AML-193 (cell line): ENCODE measurements at places on chromosomes 12 and 14.

GRCh38 chr12:6914246-6914946 lies at the start of gene ENO2:
Gene ENO2 (plus strand): TSS chr12:6914580. CDS start chr12:6915833, 1,253 bp downstream.
- DNase-seq = no peak

DNA sequence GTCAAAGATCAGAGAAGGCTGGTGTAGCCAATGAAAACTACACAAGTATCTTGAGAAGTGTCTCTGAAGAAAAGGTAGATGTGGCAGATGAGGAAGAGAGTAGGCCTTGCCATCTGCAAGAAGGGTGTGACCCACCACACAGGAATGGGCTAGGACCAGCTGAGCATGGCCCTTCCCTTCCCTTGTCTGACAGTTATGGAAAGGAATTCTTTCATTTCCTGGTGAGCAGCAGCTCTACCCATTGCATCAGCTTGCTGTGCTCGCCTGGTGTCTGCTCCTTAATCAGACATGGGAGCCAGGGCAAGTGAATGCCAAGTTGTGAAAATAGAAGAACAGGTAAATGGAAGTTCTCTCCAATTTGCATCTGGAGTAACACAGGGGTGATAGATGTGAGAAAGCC lies 145.2 kb upstream of the KRR1 start:
- no peak for DNase-seq

DNA sequence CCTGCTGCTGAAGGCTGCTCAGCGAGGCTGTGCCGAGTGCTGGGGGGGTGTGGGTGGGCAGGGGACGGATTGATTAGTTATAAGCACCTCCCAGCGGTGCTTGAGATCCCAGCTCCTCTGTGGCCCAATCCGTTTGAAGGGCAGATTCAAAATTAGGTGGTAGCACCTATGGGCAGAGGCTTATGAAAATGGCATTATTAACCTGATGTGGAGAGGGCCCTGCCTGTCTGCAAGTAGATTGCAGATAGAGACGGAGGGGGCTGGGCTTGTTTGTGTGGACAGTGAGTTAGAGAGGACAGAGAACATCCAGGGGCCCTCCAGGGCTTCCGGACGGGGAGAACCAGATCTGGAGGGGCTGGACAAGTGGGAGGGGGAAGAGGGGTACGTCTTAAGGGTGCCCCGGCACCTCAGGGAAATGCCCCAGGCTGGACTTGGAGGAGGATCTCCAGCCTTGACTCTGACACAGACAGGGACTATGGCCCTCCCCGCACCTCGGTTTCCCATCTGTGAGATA lies at the start of gene RTL1:
Gene RTL1, minus strand, starts transcription at position 51 of the 514 bp plus-strand sequence. CDS start 18,934 bp downstream, outside the sequence.
- DNase-seq = no peak

GRCh38 chr12:114479831-114480230 lies 73.9 kb upstream of the TBX5 start:
- DNase-seq = no peak

- no peak for DNase-seq
Observed at GRCh38 chr14:77339407-77339806, 18.6 kb downstream of the GSTZ1 start.

DNA sequence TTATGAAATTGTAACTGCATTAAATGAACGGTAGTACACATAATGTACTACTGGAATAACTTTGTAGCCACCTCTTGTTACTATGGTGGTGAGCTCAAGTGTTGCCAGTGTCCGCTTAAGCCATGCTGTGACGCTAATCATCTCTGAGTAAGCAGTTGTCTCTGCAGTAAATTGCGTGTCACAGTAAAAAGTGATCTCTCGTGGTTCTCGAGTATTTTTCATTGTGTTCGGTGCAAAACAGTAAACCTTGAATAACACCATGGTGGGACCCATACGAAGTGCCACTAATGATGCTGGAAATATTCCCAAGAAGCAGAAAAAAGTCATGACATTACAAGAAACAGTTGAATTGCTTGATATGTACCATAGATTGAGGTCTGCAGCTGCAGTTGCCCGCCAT lies 524.8 kb downstream of the SOX5 start:
- DNase-seq = no peak

DNA sequence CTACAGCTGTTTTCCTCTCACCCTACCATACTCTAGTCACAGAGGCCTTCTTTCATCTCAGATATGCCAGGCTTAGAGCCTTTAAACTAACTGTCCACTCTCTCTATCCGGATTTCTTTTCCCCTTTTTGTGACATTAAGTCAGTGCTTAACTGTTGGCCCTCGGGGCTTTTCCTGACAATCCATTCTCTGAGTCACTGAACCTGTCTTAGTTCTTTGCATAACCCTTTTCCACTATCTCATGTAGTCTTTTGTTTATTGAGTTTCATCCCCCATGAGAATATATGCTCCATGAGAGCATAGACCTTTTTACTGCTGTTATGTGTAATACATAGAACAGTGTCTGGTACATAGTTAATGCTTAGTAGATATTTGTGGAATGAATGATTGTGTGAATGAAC lies 68.7 kb downstream of the PLEKHA5 start:
- DNase-seq = no peak

DNA sequence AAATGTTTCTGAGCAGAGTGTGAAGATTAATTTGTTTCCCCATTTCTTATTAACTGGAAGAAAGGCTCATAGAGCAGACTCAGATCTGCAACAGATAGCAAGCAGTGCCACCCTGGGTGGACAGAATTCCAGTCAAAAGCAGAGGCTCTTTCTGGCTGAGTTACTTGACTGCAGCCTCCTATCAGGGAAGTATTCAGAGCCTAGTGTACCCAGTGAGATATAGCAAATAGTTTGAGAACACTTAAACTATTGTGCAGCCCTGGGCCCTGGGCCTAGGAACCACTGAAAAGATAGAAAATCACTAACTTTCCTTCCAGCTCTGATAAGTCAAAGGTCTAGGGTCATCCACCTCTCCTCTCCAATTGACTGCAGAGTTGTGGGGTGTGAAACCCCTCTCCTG lies 11.2 kb upstream of the AQP2 start:
- DNase-seq = no peak

DNA sequence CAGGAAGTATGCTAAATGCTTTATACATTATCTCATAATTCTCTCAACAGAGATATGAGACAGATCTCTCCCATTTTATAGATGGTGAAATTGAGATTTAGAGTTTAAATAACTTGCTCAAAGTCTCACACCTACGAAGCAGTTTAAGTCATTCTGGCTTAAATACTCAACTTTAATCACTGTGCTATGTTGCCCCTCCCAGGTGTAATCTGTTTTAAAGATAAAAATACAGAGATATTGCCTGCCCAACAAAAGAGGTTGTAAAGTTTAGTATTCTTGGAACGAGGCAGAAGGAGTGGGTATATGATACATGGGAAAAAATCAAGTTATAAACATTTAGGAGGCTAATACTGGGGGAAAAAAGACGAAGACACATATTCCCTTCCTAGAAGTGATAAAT lies 156.8 kb upstream of the LRIG3 start:
- DNase-seq = no peak

- DNase-seq = no peak
Observed at GRCh38 chr12:124520907-124521306, 46.5 kb downstream of the NCOR2 start.

GRCh38 chr12:74847169-74847568 lies 309.5 kb downstream of the ATXN7L3B start:
- no peak for DNase-seq

GRCh38 chr12:51270067-51270950 lies at the start of gene SMAGP:
Gene SMAGP (minus strand): TSS chr12:51270415. CDS start chr12:51269278, 1,137 bp downstream.
- DNase-seq = no peak

- no peak for DNase-seq
Observed at GRCh38 chr14:65173973-65174693, 71.8 kb upstream of the MAX start.
